Activated naive CD4-positive, alpha-beta T cell treated with anti-CD3 and anti-CD28 coated beads, Interleukin-2, amount 50 U/mL, for 16 hours (primary cell): ENCODE measurements at places on chromosomes 3 and 15.

DNA sequence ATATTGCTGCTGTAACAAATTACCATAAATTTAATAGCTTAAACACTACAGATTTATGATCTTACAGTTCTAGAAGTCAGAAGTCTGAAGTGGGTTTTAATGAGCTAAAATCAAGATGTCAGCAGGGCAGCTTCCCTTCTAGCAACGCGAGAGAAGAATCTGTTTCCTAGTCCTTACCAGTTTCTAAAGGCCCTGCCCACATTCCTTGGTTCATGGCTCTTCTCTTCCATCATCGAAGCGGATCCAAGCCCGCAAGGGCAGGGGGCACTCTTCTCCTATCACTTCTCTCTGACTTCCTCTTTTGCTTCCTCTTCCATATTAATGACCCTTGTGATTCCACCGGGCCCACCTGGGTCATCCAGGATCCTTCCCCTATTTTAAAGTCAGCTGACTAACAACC, 16.1 kb downstream of the MINDY4B start:
- DNase-seq = no peak

- DNase-seq = peak; percentile 5
These were observed 134.8 kb upstream of the MEF2A start for GRCh38 chr15:99430881-99431401.

DNA sequence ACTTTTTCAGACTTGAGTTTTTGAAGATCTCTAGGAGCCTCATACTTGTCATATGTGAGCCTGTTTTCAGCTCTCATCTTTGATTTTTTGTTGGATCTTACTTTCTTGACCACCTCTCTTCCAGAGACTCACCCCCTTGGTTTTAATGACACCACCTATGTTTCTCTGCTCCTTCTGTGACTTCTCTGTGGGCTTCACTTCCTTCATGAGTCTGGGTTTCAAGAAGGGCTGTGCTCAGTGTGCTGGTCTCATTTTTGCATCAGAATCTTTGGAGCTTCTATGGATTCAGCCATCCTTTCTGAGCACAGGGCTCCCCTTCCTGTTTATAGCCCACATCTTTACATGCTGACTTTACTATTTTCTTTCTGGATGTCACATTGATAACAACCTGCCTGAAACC, 17.7 kb downstream of the PPM1L start:
- no peak for DNase-seq

- DNase-seq = no peak
These were observed 84.4 kb downstream of the GPR156 start for GRCh38 chr3:120200493-120201235.

- no peak for DNase-seq
These were observed 917.1 kb downstream of the PLOD2 start for GRCh38 chr3:145243875-145244274.

- no peak for DNase-seq
These were observed 37.3 kb downstream of the CYFIP1 start for GRCh38 chr15:22942877-22943276.

- DNase-seq = no peak
These were observed 257.9 kb downstream of the UBE2E2 start for GRCh38 chr3:23461069-23461468.

GRCh38 chr3:155859859-155860258, 5.6 kb upstream of the SLC33A1 start:
- no peak for DNase-seq

GRCh38 chr15:80789796-80790195, 10.6 kb downstream of the CEMIP start:
- no peak for DNase-seq

GRCh38 chr3:72577190-72577589, 271.1 kb downstream of the SHQ1 start:
- DNase-seq = no peak

DNA sequence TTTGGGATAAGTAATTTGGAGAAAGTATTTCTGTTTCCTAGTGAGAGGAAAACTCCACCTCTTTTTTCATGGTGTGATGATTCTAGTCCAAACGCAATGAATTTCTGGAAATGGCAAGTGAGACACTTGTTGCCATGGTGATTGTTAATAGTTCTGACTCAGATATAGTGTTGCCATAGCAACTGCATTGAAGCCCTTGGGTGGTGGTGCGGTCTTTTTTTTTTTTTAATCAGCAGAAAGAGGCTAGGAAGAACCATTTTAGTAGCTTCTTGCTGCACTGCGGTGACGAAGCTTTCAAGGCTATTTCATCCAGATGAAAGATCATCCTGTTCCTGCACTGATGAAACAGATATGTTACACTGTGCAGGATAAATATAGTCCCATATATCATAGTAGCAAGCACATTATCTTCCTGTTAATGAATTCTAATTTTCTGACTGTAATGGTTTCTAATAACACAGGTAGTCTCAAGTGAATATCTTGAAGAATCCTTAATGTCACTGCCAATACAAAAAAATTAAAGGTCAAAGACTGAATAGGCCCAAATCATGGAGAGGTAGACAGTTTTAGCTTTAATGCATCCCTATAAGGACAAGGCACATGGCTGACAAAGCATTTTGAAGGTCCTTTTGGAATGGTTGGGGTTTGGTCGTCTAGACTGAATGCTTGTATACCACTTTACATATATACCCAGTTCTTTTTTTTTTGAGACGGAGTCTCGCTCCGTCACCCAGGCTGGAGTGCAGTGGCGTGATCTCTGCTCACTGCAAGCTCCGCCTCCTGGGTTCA, 125.1 kb upstream of the ZBTB20 start:
- no peak for DNase-seq

- DNase-seq = no peak
These were observed 262.5 kb downstream of the SOX2 start for GRCh38 chr3:181974198-181974597.

- no peak for DNase-seq
These were observed 108.0 kb downstream of the BBX start for GRCh38 chr3:107630779-107631178.
